Activated naive CD8-positive, alpha-beta T cell treated with anti-CD3 and anti-CD28 coated beads for 36 hours (primary cell): ENCODE measurements at places on chromosomes 1 and 21. TPM values are rescaled to one million over a fixed set of nuclear protein-coding genes. Genes with fewer than 3 reads are reported as not detected.

Gene RNF186
- total RNA-seq: not detected

Gene UTP11
- total RNA-seq: 89.2 TPM

Gene OR2W3
- not detected for total RNA-seq

Gene DENND2C
- 0.50 TPM for total RNA-seq

DNA sequence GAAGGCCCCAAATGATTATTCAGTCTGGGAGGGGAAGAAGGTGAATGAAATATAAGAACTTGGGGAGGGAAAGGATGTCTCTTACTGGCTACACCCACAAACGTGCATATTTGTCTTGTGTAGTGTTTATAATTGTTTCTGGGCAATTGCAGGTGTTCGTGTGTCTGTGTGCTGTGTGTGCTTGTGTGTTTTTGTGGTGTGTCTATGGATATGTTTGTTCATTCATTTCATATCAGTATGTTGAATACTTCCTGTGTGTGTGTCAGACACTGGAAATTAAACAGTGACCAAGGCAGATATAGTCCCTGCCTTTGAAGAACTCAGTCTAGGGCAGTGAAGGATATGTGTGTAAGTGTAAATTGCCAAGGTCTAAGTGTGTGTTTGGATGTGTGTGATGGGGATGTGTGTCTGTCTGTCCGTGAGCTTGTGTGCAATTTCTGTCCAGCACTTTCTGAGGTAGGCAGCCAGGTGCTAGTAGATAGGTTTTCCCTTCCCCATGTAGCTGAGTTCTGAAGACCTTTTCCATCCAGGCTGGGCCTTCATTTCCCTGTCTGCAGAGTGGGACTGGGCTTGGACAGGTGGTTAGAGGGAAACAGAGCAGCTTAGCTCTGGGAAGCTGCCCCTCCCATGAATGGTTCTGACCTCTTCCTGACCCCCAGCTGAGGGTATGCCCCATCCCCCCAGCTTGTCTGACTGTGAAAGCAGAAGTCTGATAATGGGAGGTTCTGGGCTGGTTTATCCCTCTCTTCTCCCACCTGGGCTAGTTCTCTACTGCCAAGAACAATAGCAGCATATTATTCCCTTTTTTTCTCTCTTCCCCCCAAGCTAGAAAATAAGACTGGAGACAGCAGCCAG, 3.8 kb downstream of the AGO1 start:
- no peak for DNase-seq
- H3K27me3 ChIP-seq: no peaks in the 10 kb centered on the region
- no peak overlapping the region for H3K4me3 ChIP-seq
- H3K4me1 ChIP-seq: peaks cover 39% of the 10 kb centered on the region

DNA sequence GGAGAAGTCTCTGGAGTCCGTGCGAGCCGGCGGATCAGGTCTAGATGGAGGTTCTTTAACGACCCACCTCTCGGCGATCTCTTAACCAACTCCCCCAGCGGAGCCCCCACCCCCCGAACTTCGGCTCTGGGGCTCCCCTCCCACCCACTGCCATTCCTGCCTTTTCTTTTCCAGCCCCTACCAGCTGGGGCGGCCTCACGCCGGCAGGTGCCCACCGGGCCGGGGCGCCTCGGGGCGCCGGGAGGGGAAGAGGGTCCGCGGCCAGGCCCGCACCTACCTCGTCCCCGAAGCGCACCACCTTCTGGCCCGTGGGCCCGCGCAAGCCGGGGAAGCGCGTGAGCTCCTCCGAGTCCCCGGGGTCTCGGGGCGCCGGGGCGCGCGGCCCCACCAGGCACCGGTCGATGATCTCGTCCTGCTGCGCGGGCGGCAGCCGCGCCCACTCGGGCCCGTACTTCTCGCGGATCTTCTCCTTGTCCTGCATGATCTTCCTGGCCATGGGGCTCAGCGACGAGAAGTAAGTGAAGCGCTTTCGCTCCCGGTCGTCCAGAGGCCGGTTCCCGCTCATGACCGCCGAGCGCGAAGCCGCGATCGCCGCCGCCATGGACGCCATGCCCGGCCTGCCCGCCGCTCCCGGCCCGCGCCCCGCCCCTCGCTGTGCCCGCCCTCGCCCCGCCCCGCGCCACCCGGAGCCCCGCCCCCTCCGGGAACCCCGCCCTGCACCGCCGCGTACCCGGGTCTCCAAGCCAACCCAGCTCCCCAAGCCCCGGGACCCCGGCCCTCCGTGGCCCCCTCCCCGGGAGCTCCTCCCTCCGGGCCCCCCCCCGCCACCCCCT, at the start of gene C1orf198:
Gene C1orf198, minus strand, starts transcription at position 619 of the 833 bp plus-strand sequence. Its CDS starts 9 bp downstream, at position 610.
- H3K36me3 ChIP-seq: no peaks in the 10 kb centered on the region
- H3K27ac ChIP-seq: peak within 1 kb of the TSS; percentile 67
- DNase-seq: peak; percentile 71
- peak within 1 kb of the TSS; percentile 85 for H3K4me3 ChIP-seq
- peaks cover 28% of the 10 kb centered on the region for H3K4me1 ChIP-seq
- H3K27me3 ChIP-seq: peaks cover 38% of the 10 kb centered on the region

DNA sequence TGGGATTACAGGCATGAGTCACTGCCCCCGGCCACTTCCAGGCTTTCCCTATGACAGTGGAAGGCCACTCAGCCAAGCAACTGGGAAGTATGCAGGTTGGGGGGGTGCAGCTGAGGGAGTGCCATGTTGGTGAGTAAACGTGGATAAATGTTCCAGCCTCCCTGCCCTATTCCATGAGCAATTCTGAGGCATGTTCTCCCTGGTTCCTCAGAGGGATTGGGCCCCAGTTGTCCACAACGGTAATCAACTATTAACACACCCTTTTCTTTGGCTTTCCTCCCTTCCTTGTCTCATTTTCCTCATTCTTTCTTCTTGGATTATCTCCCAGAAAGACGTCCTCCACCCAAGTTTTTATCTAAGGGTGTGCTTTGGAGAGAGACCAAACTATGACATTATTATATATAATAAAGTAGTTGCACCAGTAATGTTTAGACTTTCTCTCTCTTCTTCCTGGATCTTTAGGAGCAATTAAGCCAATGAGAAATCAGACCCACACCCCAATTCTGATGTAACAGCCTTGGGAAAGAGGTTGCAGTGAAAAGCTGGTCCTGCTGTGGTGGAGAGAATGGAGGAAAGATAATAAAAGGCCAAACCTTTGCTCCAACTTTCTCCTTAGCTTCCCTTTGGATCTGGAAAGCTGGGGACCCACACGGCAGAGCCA, 6.8 kb upstream of the SLAMF9 start:
- H3K27ac ChIP-seq: no peak overlapping the region
- no peaks in the 10 kb centered on the region for H3K36me3 ChIP-seq
- peaks cover 4% of the 10 kb centered on the region for H3K4me1 ChIP-seq

DNA sequence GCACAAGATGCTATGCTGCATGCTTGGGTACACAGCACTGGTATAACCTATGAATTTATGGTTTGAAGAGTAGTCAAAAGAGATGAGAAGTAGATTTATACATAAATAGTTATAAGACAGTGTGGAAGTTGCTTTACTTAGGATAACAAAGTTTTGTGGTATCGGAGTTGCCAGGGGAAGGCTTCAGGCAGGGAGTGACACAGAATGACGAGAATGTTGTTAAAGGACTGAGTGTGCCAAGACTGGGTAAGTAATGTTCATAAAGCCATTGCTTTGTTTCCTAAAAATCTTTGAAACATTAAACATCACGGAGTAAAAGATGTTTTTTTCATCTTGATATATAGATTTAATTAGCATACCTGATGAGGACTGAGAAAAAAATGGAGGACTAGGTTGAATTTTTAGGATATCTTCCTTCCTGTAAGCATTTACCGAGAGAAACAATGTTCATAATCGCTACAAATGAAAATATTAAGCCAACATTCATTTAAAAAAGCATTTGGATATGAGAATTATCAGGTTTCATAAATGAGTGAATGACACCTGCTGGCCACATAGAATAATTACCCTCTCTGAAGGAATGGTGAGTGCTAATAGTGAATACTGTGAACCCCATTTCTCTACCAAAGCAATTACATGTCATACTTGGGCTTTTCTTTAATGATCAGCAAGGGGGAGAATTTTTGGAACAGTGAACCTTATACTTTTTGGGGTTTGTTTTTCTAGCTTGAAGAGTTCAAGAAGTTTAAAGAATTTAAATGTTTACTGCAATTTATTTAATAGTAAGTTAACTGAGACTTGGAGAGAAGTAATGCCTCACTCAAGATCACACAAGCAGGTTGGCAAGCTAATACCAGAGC, 28.4 kb downstream of the EXTL2 start:
- H3K4me3 ChIP-seq: no peak overlapping the region
- DNase-seq: no peak
- H3K27me3 ChIP-seq: no peaks in the 10 kb centered on the region
- H3K36me3 ChIP-seq: no peaks in the 10 kb centered on the region

GRCh38 chr1:84181350-84182005, 37.4 kb downstream of the PRKACB start:
- H3K4me3 ChIP-seq: no peak overlapping the region
- H3K36me3 ChIP-seq: peaks cover 19% of the 10 kb centered on the region
- peaks cover 8% of the 10 kb centered on the region for H3K4me1 ChIP-seq
- DNase-seq: no peak
- no peaks in the 10 kb centered on the region for H3K27me3 ChIP-seq

DNA sequence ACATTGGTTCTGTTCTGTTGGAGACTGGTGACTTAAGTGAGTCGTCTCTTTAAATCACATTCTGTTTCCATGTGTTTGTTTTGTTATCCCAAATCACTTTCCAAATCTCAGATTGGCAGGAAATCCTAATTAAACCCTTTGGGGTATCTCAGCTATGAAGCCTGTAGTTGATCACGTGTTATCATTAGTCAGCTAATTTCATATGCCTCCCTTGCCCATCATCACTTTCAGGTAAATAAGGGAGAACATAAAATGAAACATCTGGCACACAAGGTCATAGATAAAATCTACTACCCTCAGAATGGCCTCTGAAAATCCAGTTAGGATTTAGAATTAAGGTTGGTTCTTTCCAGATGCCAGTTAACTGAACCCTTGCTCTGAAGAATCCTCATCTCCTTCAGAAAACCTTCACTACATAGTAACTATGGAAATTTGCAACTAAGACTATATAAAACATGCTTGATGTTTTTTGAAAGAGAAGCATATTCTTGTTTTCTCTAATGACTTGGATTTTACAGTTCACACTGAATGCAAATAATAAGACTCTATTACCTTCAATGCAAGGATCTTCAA, 401.5 kb downstream of the DSCAM start:
- no peaks in the 10 kb centered on the region for H3K36me3 ChIP-seq
- H3K27me3 ChIP-seq: no peaks in the 10 kb centered on the region
- no peaks in the 10 kb centered on the region for H3K4me1 ChIP-seq
- no peak overlapping the region for H3K4me3 ChIP-seq

DNA sequence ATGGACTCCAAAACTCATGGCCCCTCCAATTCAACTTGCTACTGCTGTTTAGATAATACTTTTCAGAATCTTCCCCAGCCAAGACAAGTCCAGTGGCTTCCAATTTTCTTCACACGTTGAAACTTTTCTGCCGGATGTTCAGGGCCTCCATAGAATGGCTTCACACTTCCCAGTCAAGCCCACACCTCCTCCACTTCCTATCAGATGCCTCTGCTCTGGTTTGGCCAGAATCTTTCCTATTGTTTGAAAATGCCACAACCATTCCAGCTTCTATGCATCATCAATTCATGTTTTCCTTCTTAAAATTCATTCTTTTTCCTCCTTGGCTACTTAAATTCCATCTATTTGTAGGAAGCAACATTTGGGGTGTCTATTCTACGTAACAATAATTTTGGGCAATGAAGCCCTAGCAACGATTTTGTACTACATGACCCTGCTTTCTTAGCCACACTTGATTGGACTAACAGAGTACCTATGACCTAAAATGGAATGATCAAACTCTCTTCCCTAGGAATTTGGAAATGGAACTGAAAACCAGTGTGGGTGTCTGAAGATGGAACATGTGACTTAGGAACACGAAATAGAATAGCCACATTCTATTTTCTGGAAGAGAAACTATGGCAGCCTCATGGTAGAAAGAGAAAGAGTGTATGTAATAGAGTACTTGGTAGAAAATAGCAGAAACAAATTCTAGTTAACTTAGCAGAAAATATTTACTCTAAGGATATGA, 74.1 kb upstream of the CNIH3 start:
- H3K36me3 ChIP-seq: no peaks in the 10 kb centered on the region
- H3K4me3 ChIP-seq: no peak overlapping the region
- no peak for DNase-seq
- no peak overlapping the region for H3K27ac ChIP-seq
- peaks cover 14% of the 10 kb centered on the region for H3K4me1 ChIP-seq
- H3K27me3 ChIP-seq: peaks cover 9% of the 10 kb centered on the region

DNA sequence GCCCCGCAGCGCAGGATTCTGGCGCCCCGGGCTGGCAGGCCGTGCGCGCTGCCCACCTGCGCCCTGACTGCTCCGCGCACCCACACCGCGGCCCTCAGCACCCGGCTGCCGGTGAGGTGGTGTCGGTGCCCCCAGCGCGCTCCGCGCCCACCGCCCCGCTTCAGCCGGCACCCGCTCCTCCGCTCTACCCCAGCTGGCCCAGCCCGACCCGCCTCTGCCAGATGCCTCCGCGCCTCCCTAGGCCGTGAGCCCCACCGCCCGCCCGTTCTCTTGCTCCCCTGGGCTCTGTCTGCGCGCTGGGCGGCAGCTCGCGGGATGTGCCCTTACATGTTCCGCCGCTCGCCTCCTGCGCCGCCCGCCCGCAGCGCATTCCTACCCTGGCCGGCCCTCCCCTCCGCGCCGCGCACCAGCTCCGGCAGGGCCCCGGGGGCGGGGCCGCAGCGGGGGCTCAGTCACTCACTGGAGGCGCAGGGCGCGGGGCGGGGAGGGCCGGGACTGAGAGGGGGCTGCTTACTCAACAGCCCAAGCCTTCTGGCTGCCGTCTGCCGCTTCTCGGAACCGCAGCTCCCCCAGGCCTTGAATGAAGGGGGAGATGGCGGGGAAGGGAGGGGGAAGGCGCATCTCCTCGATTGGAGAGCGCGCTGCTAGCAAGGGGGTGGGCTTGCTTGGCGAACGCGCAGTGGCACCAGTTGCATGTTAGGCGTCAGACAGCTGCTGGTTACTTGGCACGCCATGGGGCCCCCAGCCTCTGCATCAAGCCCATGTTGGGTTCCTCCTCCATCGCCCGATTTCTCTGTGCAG, at the start of gene PHLDA3:
Gene PHLDA3, minus strand, starts transcription at position 345 of the 801 bp plus-strand sequence. CDS start 402 bp downstream, outside the sequence.
- H3K27me3 ChIP-seq: peaks cover 62% of the 10 kb centered on the region
- peaks cover 4% of the 10 kb centered on the region for H3K4me1 ChIP-seq
- no peaks in the 10 kb centered on the region for H3K36me3 ChIP-seq
- H3K27ac ChIP-seq: no peak within 1 kb of the TSS
- peak; percentile 62 for DNase-seq
- peak within 1 kb of the TSS; percentile 71 for H3K4me3 ChIP-seq

DNA sequence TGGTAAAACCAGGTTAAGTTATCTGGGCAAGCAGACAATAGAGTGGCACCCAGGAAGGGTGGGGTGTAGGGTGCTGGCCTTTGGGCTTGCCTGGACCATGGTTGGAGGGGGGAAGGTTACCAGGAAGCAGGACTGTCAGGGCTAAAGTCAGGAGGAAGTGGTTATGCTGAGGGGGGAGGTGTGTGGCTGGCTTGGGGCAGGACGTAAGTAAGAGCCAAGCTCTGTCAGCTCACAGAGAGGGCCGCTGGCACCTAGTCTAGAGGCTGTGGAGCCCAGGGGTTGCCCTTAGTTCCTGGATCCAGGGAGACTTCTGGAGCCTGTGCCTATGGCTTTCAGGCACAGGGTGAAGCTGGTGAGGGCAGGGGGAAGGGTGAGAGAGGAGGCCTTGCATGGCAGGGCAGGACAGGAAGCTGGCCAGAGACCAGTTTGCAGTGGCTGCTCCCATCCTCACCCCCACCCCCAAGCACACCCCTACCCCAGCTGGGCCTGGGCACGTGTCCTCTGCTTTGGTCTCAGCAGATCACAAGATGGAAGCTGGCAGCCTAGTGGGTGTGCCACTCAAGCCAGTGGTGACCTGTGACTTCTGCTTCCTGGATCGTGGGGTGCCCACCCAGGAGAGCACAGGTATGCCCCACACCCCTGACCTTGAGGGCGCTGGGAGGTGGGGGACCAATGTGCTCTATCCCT, 20.5 kb upstream of the SMYD3 start:
- H3K27me3 ChIP-seq: no peaks in the 10 kb centered on the region
- H3K27ac ChIP-seq: peak overlapping the region; percentile 17
- H3K4me1 ChIP-seq: peaks cover 5% of the 10 kb centered on the region
- no peak for DNase-seq
- no peaks in the 10 kb centered on the region for H3K36me3 ChIP-seq
- H3K4me3 ChIP-seq: no peak overlapping the region
